ENCODE measurements at places on chromosomes 5 and 9. TPM values are rescaled to one million over a fixed set of nuclear protein-coding genes. Genes with fewer than 3 reads are reported as not detected.

Gene FGD3
- total RNA-seq: 18.0 TPM

- H3K27ac ChIP-seq: no peak overlapping the region
- DNase-seq: no peak
- H3K36me3 ChIP-seq: no peaks in the 10 kb centered on the region
- no peak overlapping the region for H3K4me3 ChIP-seq
- H3K27me3 ChIP-seq: no peaks in the 10 kb centered on the region
- H3K4me1 ChIP-seq: no peaks in the 10 kb centered on the region
Measured at GRCh38 chr9:99173570-99174504, 47.9 kb downstream of the ALG2 start.

- no peak overlapping the region for H3K4me3 ChIP-seq
- no peaks in the 10 kb centered on the region for H3K27me3 ChIP-seq
- no peaks in the 10 kb centered on the region for H3K4me1 ChIP-seq
- DNase-seq: no peak
- no peaks in the 10 kb centered on the region for H3K36me3 ChIP-seq
Measured at GRCh38 chr9:93413530-93413929, 38.0 kb upstream of the FAM120A start.

DNA sequence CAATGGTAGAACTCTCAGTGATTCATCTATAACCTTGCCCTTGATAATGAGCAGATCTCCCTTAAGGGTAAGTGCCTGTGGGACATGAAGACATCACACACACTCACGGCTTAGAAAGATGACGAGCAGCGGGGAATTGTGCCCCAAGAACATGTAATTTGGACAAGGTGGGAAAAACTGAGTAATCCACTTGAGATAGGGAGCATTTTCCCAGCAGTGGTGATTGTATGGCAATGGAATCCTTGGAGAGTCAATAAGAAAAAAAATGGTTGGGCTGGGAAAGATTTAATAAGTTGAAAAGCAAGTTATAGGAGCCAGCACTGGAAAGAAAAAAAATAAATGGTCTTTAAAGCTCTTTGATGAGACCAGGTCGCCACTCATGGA is 193.1 kb downstream of the GLIS3 start:
- no peak for DNase-seq
- H3K27ac ChIP-seq: peak overlapping the region; percentile 69

Gene PCDHGA12
- total RNA-seq: 11.1 TPM

Gene SOX30
- not detected for total RNA-seq

Gene LRSAM1
- total RNA-seq: 17.9 TPM

Gene PCDHB12
- 3.7 TPM for total RNA-seq

DNA sequence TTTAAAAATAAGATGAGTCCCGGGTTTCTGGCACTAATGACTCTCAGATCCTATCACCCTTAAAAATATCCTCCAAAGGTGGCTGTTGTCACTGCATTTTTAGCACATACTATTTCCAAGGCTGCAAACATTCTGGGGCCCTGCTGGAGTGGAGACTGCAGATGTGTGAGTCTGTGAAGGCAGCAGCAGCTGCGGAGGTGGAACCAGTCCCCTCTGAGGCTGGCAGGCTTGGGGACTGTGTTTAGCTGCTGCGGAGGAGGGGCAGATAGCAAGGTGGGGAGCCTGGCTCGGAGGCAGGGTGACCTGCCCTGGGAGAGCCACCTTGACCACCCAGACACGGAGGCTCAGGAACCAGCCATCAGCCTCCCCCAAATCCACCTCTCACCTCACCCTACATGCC is 77.0 kb downstream of the C5orf15 start:
- no peak overlapping the region for H3K27ac ChIP-seq
- H3K36me3 ChIP-seq: no peaks in the 10 kb centered on the region
- no peaks in the 10 kb centered on the region for H3K27me3 ChIP-seq

GRCh38 chr5:10227379-10227778 is 22.3 kb downstream of the ATPSCKMT start:
- no peak overlapping the region for H3K27ac ChIP-seq
- H3K36me3 ChIP-seq: no peaks in the 10 kb centered on the region
- no peak overlapping the region for H3K4me3 ChIP-seq
- DNase-seq: no peak
- no peaks in the 10 kb centered on the region for H3K27me3 ChIP-seq
- no peaks in the 10 kb centered on the region for H3K4me1 ChIP-seq

- no peak overlapping the region for H3K4me3 ChIP-seq
- no peak for DNase-seq
- no peaks in the 10 kb centered on the region for H3K36me3 ChIP-seq
- H3K27me3 ChIP-seq: no peaks in the 10 kb centered on the region
- H3K4me1 ChIP-seq: no peaks in the 10 kb centered on the region
Measured at GRCh38 chr5:56812110-56812509, 3.2 kb upstream of the MAP3K1 start.

Gene TRPM3
- total RNA-seq: 0.33 TPM

GRCh38 chr5:180631549-180632383 is 17.6 kb downstream of the FLT4 start:
- no peak for DNase-seq
- no peak overlapping the region for H3K4me3 ChIP-seq
- no peaks in the 10 kb centered on the region for H3K36me3 ChIP-seq
- H3K4me1 ChIP-seq: no peaks in the 10 kb centered on the region
- no peaks in the 10 kb centered on the region for H3K27me3 ChIP-seq

GRCh38 chr9:116715751-116716150 is 28.6 kb downstream of the TRIM32 start:
- H3K4me3 ChIP-seq: no peak overlapping the region
- DNase-seq: no peak
- no peaks in the 10 kb centered on the region for H3K36me3 ChIP-seq
- no peak overlapping the region for H3K27ac ChIP-seq
- H3K27me3 ChIP-seq: no peaks in the 10 kb centered on the region
- no peaks in the 10 kb centered on the region for H3K4me1 ChIP-seq

Gene ANGPTL2
- total RNA-seq: 61.8 TPM

DNA sequence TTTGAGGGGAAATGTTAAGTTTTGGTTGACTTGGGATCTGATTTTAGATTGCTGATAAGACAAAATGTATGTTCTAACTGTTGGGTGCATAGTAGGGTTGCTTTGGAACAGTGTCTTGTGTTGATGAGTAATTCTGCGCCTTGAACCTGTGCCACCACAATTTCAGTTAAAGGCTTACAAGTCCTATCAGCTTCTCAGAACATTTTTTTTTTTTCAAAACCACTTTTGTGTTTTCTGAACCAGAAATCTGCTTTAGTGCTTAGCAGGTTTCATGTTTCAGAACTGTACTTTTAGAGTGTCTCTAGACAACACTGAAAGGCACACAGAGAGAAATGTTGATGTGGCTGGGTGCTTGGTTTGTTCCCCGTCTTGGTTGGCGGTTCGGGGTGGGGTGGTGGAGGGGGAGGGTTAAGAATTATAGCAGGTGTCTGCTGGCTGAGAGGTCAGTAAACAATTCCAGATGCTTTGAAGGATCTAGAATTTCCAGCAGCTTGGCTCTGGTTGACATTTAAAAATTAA is 84.6 kb downstream of the ANKRD55 start:
- H3K4me1 ChIP-seq: no peaks in the 10 kb centered on the region
- no peaks in the 10 kb centered on the region for H3K36me3 ChIP-seq
- no peaks in the 10 kb centered on the region for H3K27me3 ChIP-seq
- H3K4me3 ChIP-seq: no peak overlapping the region
- H3K27ac ChIP-seq: no peak overlapping the region
- no peak for DNase-seq

Gene WWC1
- 59.9 TPM for total RNA-seq

DNA sequence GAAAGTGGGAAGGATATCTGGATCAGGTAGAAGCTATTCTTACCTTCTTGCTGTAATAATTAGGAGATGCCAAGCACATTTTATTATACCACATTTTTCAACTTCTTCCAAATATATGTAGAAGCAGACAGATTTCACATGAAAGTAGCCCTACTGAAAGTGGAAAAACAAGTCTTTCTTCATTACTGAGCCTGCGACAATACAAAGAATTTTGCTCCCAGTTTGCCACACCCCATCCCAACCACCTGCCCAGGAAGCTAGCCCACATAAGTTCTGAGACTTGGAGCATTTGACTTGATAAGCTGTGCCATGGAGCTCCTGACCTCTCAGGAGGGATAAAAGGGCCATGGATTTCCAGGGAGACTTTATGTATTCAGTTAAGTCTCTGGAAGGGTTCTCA is 249.1 kb upstream of the ADCY2 start:
- H3K27me3 ChIP-seq: no peaks in the 10 kb centered on the region
- no peaks in the 10 kb centered on the region for H3K4me1 ChIP-seq
- H3K27ac ChIP-seq: no peak overlapping the region
- H3K4me3 ChIP-seq: no peak overlapping the region

- no peaks in the 10 kb centered on the region for H3K36me3 ChIP-seq
- H3K4me3 ChIP-seq: no peak overlapping the region
- no peaks in the 10 kb centered on the region for H3K27me3 ChIP-seq
Measured at GRCh38 chr5:57664700-57665099, 182.1 kb upstream of the ACTBL2 start.

Gene THG1L
- 12.3 TPM for total RNA-seq

DNA sequence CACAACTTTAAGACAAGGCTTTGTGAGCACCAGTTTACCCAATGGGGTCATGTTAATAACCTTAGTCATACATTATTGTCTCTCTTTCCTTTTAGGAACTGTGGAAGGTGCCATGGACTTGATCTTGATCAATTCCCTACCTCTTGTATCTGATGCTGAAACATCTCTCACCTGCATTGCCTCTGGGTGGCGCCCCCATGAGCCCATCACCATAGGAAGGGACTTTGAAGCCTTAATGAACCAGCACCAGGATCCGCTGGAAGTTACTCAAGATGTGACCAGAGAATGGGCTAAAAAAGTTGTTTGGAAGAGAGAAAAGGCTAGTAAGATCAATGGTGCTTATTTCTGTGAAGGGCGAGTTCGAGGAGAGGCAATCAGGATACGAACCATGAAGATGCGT is 48.7 kb downstream of the TEK start:
- no peak overlapping the region for H3K4me3 ChIP-seq
- H3K36me3 ChIP-seq: no peaks in the 10 kb centered on the region
- no peak for DNase-seq
- no peak overlapping the region for H3K27ac ChIP-seq

- H3K36me3 ChIP-seq: no peaks in the 10 kb centered on the region
- no peak overlapping the region for H3K27ac ChIP-seq
- DNase-seq: no peak
- H3K4me3 ChIP-seq: no peak overlapping the region
- no peaks in the 10 kb centered on the region for H3K4me1 ChIP-seq
Measured at GRCh38 chr5:128300181-128300580, 216.6 kb downstream of the SLC12A2 start.

DNA sequence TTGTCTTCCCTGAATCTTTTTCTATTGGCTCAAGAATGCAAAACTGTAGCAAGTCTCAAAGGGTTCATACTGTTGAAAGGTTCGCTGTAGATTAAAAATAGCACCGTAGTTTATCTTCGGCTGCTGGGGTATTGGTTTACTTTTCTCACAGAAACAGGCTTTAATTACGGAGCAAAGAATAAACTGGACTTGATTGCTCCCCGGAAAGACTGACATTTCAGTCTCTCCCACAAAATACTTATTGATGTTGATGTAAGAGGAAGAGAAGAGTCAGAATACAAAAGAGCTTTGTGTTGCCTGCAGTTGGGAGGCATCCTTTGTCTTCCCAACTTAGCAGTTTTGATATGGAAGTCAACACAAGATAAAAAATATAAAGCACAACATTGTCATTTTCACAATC is 183.9 kb upstream of the DMAC1 start:
- DNase-seq: no peak
- no peak overlapping the region for H3K27ac ChIP-seq

GRCh38 chr5:179246227-179246626 is 99.0 kb downstream of the ADAMTS2 start:
- H3K4me3 ChIP-seq: no peak overlapping the region
- no peaks in the 10 kb centered on the region for H3K36me3 ChIP-seq
- H3K27ac ChIP-seq: no peak overlapping the region
- H3K27me3 ChIP-seq: no peaks in the 10 kb centered on the region
- DNase-seq: no peak
- no peaks in the 10 kb centered on the region for H3K4me1 ChIP-seq

Gene PCDHGB5
- total RNA-seq: 19.8 TPM

DNA sequence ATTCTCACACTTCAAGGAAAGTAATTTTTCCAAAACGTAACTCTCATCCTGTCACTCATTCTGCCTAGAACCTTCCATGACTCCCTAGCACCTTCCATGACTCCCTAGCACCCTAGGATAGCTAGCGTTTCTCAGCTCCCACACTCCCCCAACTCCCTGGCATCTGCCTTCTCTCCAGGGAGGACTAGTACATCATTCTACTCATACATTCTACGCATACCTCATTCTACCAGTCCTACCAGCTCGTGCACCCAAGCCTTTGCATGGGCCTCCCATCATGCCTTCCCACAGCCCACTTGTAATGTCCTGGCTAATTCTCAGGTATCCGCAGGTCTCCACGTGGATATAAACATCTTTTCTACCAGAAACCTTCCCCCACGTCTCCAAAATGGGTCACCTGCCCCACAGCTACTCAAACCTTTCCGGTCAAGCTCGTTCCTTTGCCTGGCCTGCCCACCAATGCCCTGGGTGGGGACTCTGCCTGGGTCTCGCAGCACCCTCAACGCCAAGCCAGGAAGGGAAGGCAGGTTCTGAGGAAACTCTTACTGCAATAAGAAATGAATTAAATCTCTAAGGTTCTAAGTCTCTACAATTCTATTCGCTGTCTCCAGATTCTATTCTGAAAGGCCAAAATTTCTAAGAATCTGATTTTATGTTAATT is 930 bp downstream of the ANKS6 start:
- no peaks in the 10 kb centered on the region for H3K4me1 ChIP-seq
- H3K4me3 ChIP-seq: peak overlapping the region; percentile 68
- peaks cover 10% of the 10 kb centered on the region for H3K27me3 ChIP-seq
- no peak overlapping the region for H3K27ac ChIP-seq
- DNase-seq: peak; percentile 13
- H3K36me3 ChIP-seq: no peaks in the 10 kb centered on the region

DNA sequence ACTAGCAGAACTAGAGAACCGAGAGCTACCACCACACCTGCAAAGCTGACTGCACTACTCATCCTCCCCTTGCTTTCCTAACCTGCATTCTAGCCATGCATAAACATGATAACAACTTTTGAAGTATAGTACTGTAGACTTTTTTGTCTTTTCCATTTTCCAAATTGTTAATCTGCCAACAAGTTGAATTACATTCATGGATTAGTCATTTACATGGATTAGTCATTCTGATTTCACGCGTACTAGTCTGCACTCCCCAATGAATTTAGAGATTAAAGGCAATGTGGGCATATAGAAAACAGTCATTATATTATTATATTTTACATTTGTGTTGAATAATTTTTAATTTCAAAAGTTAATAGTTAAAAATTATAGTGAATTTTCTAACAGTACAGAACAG is 81.4 kb downstream of the EDIL3 start:
- no peaks in the 10 kb centered on the region for H3K27me3 ChIP-seq
- no peaks in the 10 kb centered on the region for H3K36me3 ChIP-seq
- H3K27ac ChIP-seq: no peak overlapping the region
- DNase-seq: no peak
- no peak overlapping the region for H3K4me3 ChIP-seq

All from breast epithelium (tissue), 4 donors.